ENCODE measurements at places on chromosomes 4 and X.

DNA sequence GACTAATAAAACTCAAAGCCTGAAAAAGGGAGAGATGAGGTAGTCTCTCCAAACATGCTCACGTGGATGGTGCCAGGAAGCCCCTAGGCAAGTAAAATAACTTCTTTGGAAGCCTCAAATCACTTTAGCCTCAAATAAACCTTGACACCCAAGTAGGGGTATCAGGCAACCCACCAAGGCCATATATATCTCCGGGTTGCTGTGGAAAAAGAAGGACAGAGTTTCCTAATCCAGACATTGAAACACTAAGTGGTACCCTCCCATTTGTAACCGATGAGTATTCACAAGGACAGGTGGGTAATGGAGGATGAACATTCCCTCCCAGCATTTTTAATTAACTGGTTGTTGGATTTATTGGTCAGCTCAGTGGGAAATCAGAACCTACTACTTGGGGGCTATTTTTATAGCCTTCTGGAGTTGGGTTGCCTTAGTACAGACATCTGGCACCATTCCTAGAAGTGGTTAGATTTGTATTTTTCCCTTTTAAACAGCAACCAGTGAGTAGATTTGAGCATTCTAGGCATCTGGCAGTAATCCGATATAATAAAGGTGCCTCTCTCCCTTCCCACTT is 87.7 kb downstream of the GPC3 start:
- DNase-seq: no peak

GRCh38 chrX:138710866-138711341 is 613 bp downstream of the FGF13 start:
- DNase-seq: no peak

GRCh38 chr4:183366206-183366835 is 44.1 kb upstream of the CLDN24 start:
- no peak for DNase-seq

DNA sequence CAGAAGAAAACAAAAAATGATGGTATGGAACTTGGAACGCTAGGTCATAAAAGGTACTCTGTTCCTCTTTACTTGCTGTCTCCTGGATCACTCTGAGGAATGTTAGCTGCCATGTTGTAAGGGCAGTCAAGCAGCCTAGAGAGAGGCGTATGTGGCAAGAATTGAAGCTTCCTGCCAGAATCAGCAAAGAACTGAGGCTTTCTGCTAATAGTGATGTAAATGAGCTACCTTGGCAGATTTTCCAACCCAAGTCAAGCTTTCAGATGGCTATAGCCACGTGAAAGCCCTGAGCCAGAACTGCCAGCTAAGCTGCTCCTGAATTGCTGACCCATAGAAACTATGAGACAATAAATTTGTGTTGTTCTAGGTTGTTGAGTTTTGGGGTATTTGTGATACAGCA is 38.7 kb downstream of the AASDH start:
- no peak for DNase-seq

- no peak for DNase-seq
These were observed 17.4 kb downstream of the QDPR start for GRCh38 chr4:17494258-17495190.

DNA sequence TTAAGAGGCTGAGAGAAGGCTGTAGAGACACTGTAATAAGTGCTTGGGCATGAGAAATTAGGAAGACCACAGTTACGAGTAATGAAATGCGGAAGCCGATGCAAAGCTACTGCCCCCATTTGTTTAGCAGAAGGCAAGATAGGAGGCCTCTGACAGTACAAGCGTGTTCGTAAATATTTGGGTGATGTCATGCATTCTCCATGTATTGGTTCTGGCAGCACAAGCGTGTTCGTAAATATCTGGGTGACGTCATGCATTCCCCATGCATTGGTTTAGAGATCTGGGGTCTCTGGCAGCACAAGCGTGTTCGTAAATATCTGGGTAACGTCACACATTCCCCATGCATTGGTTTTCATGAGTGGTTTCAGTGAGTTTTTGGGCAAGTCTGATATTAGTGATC is 661.5 kb upstream of the FRG1 start:
- no peak for DNase-seq

GRCh38 chr4:11446155-11446811 is 17.6 kb upstream of the HS3ST1 start:
- DNase-seq: no peak

GRCh38 chrX:153794897-153795816 is 689 bp downstream of the SSR4 start:
- DNase-seq: no peak

GRCh38 chrX:4547213-4547836 is 833.9 kb upstream of the PRKX start:
- DNase-seq: peak; percentile 83

DNA sequence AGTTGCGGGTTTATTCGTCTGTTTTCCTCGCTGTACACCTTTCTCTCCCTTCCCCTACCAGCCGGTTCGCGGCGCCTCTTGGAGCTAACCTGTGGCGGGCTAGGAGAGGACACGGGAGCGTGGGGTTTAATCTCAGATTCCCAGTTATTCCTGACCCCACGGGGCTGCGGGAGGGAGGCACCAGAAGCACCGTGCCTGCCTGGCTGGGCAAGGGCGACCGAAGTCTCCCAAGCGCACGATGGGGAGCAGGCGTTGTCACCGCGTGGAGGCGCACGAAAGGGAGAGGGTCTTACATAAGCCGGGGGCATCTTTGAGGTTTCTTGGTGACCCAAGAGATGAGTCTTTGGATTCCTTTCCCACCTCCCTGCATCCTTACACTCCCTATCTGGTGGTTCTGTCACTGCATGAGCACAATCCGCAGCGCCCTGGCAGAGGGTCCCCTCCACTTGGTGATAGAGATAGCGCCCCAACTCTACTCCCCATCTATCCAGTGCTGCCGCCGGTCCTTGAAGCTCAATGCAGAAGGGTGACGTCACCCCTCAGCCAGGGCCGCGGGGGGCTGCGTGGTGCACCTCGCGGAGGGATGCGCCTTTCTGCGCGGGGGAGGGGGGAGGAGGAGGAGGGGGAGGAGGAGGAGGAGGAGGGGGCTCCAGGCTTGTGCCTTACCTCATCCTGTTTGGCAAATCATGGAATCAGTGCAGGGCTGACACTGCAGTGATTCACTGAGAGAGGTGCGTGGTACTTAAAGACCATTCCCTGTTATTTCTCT is 793 bp downstream of the TSPAN7 start:
- no peak for DNase-seq

DNA sequence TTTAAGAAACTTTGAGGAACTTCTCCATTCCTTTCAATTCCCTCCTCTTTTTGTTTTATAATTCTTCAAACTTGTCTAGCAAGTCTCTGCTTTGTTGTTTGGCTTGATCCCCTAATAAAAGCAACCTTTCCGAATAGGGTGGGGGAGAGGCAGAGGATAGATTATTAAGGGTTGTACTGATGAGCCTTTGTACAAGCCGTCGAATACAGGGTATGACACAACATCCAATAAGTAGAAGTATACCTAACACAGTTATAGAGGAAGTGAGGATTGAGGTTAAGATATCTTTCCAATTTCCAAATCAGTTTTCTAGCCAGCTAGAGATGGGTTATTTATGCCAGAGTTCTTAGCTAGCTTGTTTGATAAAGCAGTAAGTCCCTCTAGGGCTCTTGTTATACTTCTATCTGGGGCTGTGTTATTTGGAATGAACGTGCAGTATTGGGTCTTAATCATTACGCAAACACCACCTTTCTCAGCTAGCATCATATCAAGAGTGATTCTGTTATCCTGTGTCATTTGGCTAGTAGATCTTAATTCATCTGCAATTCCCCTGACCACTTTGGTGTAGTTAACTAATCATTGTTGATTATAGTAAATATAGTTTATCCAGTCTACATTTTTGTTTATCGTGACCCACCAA is 18.5 kb downstream of the METAP1 start:
- DNase-seq: no peak

DNA sequence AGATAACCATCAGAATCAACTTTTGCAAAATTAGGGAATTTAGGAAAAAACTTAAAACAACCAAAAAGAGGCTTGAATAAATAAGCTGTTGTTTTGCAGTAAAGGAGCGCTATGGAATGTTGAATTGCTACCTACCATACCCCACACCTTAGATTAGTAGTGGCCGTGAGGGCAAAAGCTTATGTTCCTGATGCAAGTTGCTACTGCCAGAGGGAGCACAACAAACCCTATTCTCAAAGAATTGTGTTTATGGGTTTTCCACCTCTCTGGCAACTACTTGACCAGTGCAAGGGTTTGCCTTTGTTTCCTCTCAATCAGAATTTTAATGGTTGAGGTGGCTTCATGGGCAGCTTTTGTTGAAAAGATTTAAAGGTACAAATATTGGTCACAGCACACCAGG is 268.1 kb downstream of the LAS1L start:
- no peak for DNase-seq

GRCh38 chr4:23750125-23750524 is 139.7 kb downstream of the PPARGC1A start:
- DNase-seq: no peak

- peak; percentile 38 for DNase-seq
These were observed 653 bp downstream of the SYN1 start for GRCh38 chrX:47618923-47619485.

DNA sequence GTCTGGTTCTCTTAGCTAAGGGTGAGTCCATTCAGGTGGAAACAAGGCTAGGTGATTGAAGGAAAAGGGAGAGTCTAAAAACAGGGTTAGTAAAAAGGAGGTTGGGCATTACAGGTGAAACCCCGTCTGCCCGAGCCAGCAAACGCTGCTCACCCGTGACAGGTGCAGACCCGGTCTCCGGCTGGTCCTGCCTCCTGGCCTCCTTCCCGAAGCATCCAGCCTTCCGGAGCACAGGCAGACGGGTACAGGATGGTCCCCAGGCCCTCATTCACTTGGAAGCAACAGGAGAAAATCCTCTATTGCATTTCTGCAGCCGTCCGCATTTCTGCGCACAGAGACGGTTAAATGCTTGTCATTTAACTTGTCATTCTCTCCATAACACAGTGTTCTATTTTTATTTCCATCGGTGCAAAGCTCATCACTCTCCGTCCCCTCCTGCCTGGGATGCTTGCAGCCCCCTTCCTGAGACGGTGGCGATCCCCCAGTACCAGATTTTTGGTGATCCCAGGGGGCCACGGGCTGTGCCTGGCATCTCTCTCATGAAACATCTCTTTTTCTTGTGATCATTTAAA is 90.8 kb upstream of the PPP2R3B start:
- no peak for DNase-seq

DNA sequence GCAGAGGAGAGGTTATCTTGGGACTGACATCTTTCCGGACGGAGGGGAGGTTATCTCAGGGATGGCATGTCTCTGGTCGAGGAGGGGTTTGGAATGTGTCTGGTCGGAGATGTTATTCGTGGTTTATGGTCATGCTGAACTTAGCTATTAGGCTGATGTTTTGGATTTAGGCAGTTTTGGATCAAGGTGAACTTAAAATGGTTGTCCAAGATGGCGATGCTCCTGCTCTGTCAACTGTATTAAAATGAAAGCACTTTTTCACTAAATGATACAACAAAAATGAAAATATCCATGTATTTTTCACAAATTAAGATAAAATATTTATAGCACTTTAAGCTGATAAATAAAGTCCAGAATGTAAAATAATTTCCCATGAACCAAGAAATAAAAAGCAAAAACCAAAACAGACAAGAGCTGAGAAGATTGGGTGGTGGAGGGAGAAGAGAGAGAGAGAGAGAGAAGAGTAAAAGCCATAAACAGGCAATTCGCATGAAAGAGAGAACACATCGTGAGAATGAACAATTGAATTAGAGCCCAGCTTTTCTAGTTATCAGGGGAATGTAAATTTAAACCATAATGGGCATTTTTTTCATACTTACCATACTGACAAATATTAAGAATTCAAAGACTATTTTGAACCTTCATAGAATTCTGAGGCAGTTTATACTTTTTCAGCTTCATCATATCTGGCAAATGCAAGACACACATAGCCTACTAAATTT is 2236.0 kb upstream of the AGA start:
- no peak for DNase-seq

DNA sequence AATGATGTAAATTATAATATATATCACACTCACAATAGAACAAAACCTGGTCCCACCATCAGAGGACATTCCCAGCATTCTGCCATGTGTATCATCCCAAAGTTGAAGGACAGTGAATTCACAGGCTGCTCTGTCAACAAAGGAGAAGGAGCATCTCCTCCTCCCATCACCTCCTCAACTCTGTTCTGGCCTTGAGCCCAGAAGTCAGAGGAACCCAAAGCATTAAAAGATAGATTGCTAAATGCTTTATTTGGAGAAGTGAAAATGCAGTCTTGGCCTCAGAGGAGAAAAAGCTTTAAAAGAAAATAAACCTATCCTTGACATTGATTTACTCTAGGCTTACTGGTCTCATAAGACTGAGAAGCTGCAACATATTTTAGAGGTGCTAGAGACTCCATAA is 268.8 kb upstream of the RASGEF1B start:
- DNase-seq: no peak

- no peak for DNase-seq
These were observed 91.4 kb downstream of the KLHL13 start for GRCh38 chrX:118025226-118025625.

DNA sequence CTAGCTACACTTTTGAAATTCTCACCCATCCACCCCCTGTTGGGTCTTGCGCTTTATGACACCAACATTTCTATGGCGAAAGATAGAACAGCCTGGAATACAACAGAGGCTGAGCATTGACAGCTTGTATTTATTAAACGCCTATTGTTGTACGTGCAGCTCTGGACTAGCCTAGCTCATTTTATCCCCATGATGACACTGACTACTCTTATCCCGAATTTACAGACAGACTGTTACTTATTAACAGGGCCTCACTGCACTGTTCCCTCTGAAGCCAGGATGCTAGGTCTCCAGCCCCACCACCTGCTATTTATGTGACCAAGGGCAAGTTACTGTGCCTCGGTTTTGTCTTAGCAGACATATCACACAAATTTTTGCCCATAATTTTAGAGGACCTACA is 1.0 kb upstream of the RFC1 start:
- DNase-seq: no peak

DNA sequence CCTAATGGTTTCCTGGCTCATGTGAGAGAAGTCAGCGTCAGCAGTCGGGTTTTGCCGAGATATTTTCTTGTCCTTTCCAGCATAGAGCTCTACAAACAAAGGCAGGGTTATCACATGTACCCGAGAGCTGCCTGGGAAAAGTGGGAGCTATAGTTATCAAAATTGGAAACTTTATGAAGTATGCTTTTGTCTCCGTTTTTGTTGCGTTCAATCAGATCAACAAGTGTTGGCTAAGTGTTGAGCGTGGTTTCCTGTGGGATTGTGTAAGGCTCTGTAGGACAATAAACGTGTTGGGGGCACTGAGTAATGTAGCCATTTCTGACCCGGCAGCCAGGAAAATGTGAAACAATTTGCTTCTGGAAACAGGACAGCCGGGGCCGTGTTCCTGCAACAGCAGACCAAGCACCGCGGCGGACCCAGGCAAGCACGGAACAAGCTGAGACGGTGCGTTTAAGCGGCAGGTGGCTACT is at the start of gene BMX:
Gene BMX (plus strand): TSS at position 311 of the 470 bp plus-strand sequence. CDS start 7,547 bp downstream, outside the sequence.
- DNase-seq: no peak

- DNase-seq: no peak
These were observed 24.2 kb downstream of the EPHA5 start for GRCh38 chr4:65646136-65646535.

DNA sequence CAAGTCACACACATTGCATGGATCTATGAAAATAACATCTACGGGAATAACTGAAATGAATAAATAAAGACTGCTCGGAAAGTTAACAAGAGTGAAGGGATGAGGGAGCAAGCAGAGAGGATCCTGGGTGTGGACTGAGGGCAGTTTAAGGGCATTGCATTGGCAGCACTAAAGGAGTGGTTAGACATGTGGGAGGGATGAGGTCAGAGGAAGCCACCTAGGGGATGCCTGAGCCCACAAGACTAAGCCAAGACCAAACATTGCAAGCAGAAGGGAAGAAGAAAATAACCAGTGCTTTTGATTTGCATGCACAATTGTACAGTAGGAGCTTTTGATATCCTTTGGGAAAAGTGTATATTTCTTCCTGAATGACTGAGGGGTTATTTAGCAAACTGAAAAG is 106.1 kb downstream of the MSL3 start:
- no peak for DNase-seq

All from NCI-H1417 (cell line).